Heart right ventricle (tissue), 16 donors: ENCODE measurements at places on chromosomes 12 and 14. TPM values are rescaled to one million over a fixed set of nuclear protein-coding genes. Genes with fewer than 3 reads are reported as not detected.
A peak's percentile ranks its signal among the peaks of the same experiment; 100 is the strongest.

MYF5 gene
- not detected for total RNA-seq

STON2 gene
- total RNA-seq, result 3.9 TPM

RPL10L gene
- not detected for total RNA-seq

TMEM63C gene
- total RNA-seq, result 0.57 TPM

PRR4 gene
- 3.0 TPM for total RNA-seq

C12orf54 gene
- not detected for total RNA-seq

SCN8A gene
- 0.46 TPM for total RNA-seq

AICDA gene
- total RNA-seq, result not detected

E2F7 gene
- total RNA-seq, result 0.28 TPM

CD27 gene
- not detected for total RNA-seq

SP1 gene
- 27.2 TPM for total RNA-seq

PLEKHH1 gene
- total RNA-seq, result 5.1 TPM

POTEM gene
- total RNA-seq, result not detected

CPSF2 gene
- 47.4 TPM for total RNA-seq

GRCh38 chr12:132544080-132544397, 54.1 kb downstream of the FBRSL1 start:
- H3K27ac ChIP-seq, result no peak overlapping the region
- no peak overlapping the region for H3K4me3 ChIP-seq
- peaks cover 17% of the 10 kb centered on the region for H3K36me3 ChIP-seq
- no peaks in the 10 kb centered on the region for H3K4me1 ChIP-seq
- H3K27me3 ChIP-seq, result no peaks in the 10 kb centered on the region

- no peak for DNase-seq
- no peaks in the 10 kb centered on the region for H3K27me3 ChIP-seq
- H3K27ac ChIP-seq, result no peak overlapping the region
- H3K4me3 ChIP-seq, result no peak overlapping the region
- H3K36me3 ChIP-seq, result no peaks in the 10 kb centered on the region
These were observed 52.2 kb upstream of the PLBD1 start for GRCh38 chr12:14619741-14620501.

DNA sequence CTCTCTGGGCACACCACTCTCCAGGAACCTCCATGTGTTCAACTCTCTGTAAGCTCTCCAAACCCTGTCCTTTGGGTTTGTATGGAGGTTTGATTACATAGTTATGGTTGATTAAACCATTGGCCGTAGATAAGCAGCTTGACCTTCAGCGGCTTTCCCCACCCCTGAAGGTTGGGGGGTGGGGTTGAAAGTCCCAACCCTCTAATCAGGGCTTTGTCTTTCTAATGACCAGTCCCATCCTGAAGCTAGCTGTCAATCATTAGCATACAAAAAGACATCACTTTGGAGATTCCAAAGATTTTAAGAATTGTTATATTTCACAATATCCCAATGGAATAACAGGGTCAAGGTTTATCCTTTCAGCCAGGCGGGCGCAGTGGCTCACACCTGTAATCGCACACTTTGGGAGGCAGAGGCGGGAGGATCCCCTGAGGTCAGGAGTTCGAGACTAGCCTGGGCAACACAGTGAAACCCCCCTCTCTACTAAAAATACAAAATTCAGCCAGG, 8.4 kb downstream of the FAM186A start:
- no peaks in the 10 kb centered on the region for H3K4me1 ChIP-seq
- no peak overlapping the region for H3K27ac ChIP-seq
- H3K4me3 ChIP-seq, result no peak overlapping the region
- no peaks in the 10 kb centered on the region for H3K27me3 ChIP-seq
- H3K36me3 ChIP-seq, result no peaks in the 10 kb centered on the region
- DNase-seq, result no peak

DNA sequence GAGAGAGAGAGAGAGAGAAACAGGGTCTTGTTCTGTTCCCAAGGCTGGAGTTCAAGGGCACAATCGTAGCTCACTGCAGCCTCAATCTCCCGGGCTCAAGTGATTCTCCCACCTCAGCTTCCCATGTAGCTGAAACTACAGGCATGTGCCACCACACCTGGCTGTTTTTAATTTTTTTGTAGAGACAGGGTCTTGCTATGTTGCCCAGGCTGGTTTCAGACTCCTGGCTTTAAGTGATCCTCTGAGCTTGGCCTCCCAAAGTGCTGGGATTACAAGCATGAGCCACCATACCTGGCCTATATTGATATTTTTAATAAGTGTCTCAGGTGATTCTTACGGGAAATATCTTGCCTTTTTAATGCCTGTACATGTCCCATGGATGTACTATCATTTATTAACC, 50.9 kb upstream of the STON2 start:
- H3K27ac ChIP-seq, result no peak overlapping the region
- H3K4me1 ChIP-seq, result peaks cover 37% of the 10 kb centered on the region
- DNase-seq, result no peak
- H3K4me3 ChIP-seq, result no peak overlapping the region

DNA sequence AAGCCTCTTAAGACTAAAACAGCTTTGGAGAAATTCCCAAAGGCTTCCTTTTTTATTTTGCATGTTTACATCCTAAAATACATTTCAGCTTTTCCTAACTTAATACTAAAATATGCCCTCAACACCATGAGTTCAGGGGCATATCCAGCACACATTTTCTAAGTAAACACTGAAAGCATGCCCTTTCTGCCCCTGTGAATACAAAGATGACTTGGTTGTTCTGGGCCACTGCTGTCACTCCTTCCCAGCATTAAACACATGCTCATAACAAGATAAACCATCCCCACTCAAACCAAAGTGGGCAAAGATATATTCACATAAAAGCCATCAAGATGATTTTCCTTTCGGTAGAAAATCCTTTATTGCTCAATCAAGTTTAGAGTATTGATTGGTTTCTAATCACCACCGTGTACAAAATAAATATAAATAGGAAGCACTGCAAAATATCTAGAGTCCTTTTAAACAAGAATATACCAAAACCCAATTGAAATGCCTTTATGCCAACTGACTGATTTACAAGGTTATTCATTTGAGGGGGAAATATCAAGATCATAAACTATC, 1.9 kb downstream of the CCNB1IP1 start:
- peaks cover 5% of the 10 kb centered on the region for H3K36me3 ChIP-seq
- DNase-seq, result no peak
- no peaks in the 10 kb centered on the region for H3K27me3 ChIP-seq
- no peak overlapping the region for H3K27ac ChIP-seq
- H3K4me3 ChIP-seq, result no peak overlapping the region

DNA sequence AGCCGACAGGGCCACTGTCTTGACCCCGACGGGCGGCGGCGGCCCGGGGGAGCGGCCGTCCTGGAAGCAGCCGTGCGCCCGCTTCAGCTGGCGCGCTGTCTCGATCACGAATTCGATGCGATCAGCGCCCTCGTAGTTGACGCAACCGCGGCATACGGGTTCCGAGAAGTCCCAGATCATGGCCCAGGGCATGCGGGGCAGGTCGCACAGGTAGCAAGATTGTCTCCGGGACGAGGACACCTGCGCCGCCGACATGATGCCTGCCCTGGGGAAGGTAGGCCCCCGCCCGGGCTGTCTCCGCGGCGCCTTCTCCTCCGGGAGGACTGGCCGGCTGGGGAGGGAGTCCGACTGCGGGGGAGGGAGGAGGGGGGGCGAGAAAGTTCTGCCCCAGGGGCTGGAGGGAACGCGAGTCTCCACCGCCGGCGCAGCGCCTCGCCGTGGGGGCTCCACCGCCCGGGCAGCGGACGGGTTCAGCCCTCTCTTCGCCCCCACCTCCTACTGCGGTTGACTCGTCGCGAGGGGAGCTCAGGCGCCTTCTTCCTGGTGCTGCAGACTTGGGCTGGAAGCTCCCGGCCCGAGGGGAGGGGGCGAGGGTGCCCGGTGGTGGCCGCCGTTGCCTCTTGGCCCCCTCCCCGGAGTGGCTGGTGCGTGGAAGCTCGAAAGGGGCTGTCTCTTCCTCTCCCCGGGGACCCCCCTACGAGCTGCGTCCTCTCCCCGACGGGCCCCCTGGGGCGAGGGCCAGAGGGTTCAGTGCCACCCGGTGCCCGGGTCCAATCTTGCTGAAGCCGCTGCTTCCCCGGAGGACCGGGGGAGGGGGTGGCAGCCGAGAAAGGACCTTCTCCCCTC, 747 bp downstream of the IRF2BPL start:
- peak overlapping the region; percentile 100 for H3K27ac ChIP-seq
- H3K36me3 ChIP-seq, result peaks cover 8% of the 10 kb centered on the region
- H3K27me3 ChIP-seq, result no peaks in the 10 kb centered on the region
- DNase-seq, result peak; percentile 81

- no peaks in the 10 kb centered on the region for H3K36me3 ChIP-seq
- no peak for DNase-seq
- H3K4me1 ChIP-seq, result no peaks in the 10 kb centered on the region
- H3K27me3 ChIP-seq, result no peaks in the 10 kb centered on the region
- no peak overlapping the region for H3K27ac ChIP-seq
These were observed 82.6 kb upstream of the SLC38A4 start for GRCh38 chr12:46908236-46908935.

GRCh38 chr12:21614506-21614905, 9.9 kb upstream of the GYS2 start:
- no peaks in the 10 kb centered on the region for H3K27me3 ChIP-seq
- no peak overlapping the region for H3K27ac ChIP-seq
- H3K36me3 ChIP-seq, result no peaks in the 10 kb centered on the region
- no peak for DNase-seq
- H3K4me3 ChIP-seq, result no peak overlapping the region

GRCh38 chr12:4269279-4269991, 4.1 kb upstream of the CCND2 start:
- H3K27me3 ChIP-seq, result peaks cover 16% of the 10 kb centered on the region
- DNase-seq, result peak; percentile 94
- peaks cover 34% of the 10 kb centered on the region for H3K4me1 ChIP-seq
- H3K36me3 ChIP-seq, result no peaks in the 10 kb centered on the region
- peak overlapping the region; percentile 53 for H3K27ac ChIP-seq
- peak overlapping the region; percentile 95 for H3K4me3 ChIP-seq

DNA sequence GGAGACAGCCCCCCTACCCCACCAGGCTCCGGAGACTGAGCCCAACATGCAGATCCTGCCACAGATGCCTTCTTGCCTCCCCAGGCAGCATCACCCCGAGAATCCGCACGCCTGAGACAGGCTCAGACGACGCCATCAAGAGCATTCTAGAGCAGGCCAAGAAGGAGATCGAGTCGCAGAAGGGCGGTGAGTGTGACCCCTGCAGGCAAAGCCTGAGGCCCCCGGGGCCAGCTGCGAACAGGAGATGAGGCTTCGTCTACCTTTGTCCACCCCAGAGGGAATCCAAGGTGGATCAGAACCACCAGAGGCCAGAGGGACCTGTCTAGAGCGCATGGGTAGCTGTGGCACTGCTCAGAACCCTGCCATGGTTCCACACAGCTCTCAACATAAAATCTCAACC, 56.9 kb downstream of the PHETA1 start:
- peaks cover 3% of the 10 kb centered on the region for H3K4me1 ChIP-seq
- no peak overlapping the region for H3K27ac ChIP-seq
- H3K4me3 ChIP-seq, result no peak overlapping the region

DNA sequence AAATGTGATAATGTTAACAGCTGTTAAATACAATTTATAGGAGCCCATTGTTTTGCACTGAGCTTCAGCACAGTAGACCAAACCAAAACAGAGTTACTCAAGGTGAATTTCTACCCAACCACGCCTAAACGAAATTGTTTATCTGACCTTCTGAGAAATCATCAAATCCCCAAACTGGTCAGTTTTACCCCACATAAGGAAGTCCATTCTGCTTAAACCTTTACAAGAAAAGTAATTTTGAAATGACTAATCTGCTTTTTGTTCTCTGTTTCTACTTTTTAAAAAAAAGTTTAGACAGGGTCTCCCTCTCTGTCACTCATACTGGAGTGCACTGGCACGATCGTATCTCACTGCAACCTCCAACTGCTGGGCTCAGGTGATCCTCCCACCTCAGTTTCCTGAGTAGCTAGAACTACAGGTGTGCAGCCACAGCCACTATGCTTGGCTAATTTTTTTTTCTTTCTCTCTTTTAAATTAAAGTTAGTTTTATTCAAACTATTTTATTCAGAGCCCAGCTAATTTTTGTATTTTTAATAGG, 1.4 kb upstream of the RNF10 start:
- no peak overlapping the region for H3K27ac ChIP-seq
- no peak for DNase-seq
- H3K4me1 ChIP-seq, result peaks cover 42% of the 10 kb centered on the region
- H3K27me3 ChIP-seq, result no peaks in the 10 kb centered on the region
- no peak overlapping the region for H3K4me3 ChIP-seq

GRCh38 chr14:94051115-94051514, 25.0 kb downstream of the OTUB2 start:
- H3K27ac ChIP-seq, result peak overlapping the region; percentile 35
- peaks cover 100% of the 10 kb centered on the region for H3K36me3 ChIP-seq
- DNase-seq, result peak; percentile 54
- H3K4me1 ChIP-seq, result peaks cover 43% of the 10 kb centered on the region
- H3K27me3 ChIP-seq, result no peaks in the 10 kb centered on the region
- H3K4me3 ChIP-seq, result no peak overlapping the region

GRCh38 chr14:68668531-68668930, 124.3 kb downstream of the ZFP36L1 start:
- no peak overlapping the region for H3K4me3 ChIP-seq
- peak overlapping the region; percentile 74 for H3K27ac ChIP-seq
- no peaks in the 10 kb centered on the region for H3K36me3 ChIP-seq
- DNase-seq, result no peak
- no peaks in the 10 kb centered on the region for H3K27me3 ChIP-seq

DNA sequence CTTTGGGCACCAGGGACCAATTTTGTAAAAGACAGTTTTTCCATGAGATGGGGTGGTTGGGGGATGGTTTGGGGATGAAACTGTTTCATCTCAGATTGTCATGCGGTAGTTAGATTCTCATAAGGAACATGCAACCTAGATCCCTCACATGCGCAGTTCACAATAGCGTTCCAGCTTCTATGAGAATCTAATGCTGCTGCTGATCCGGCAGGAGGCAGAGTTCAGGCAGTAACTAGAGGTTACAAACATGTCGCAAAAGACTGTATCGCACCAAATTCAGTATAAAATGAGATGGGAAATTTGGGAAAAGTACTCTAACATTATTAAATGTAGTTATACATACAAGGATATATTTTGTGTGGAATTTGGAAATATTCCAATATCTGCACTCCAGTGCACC, 213.2 kb upstream of the LRFN5 start:
- H3K4me1 ChIP-seq, result no peaks in the 10 kb centered on the region
- no peaks in the 10 kb centered on the region for H3K27me3 ChIP-seq
- no peak overlapping the region for H3K27ac ChIP-seq
- no peaks in the 10 kb centered on the region for H3K36me3 ChIP-seq
- H3K4me3 ChIP-seq, result no peak overlapping the region
- DNase-seq, result no peak

DNA sequence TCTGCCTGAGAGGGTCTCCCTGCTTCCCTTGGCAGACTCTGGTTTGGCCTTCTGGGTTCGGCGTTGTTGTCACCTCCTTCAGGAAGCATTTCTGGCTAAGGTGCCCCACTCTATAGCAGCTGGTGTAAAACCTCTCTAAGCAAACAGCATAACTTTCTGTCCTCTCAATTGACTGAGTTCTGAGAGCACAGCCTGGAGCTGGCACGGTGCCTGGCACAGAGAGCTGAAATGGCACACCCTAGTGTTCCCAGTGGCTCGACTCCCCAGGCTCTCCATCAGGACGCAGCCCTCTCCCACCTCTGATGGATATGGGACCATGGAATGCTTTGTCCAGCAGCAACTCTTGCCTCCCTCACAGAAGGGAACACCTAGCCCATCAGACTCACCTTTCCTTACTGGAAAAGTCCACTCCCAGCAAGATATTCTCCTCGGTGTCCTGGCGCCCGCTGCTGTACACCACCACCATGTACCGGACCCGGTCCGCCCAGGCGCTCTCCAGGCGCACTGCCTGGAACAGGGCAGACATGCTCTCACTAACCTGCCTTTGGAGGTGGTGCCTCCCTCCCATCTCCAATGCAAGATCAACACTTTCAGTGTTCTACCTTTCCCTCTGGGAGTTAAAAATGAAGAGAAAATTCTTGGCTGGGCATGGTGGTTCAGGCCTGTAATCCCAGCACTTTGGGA, 40.6 kb downstream of the SSH1 start:
- H3K27ac ChIP-seq, result peak overlapping the region; percentile 25
- H3K36me3 ChIP-seq, result peaks cover 92% of the 10 kb centered on the region
- no peak overlapping the region for H3K4me3 ChIP-seq
